ENCODE measurements at places on chromosomes 4 and X.
A peak's percentile ranks its signal among the peaks of the same experiment; 100 is the strongest.

DNA sequence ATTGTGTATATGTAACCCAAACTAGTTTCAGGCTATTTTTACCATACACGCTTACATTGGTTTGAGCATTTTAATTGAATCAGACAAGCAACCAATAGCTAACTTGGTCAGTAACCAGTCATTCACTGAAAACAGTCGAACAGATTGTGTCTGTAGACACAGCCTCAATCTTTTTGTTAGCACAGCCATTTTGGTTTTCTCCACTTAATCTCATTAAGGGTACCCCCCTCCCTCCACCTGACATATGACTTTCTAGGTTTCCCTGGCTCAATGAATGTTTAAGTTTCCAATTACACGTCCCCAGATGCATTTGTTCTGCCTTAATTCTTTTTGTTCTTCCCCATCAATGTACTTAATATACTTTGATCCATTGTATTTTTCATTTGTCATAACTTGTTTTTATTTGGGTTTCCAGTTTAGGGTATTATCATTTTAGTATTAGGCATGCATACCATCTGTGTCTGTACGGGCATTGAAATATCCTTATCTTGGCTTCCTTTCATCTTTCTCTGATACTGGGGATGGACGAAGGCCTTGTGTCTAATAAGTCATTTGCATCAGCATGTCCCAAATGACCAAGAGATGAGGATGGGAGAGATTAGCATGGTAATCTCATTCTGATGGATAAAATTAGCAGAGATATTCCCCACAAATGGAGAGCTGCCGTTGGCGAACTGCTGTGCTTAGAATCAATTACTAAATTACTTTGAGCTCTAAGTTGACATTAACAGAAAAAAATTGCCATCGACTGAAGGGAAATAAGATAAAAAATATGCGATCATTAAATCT is 35.9 kb upstream of the PHOX2B start:
- DNase-seq, result no peak

DNA sequence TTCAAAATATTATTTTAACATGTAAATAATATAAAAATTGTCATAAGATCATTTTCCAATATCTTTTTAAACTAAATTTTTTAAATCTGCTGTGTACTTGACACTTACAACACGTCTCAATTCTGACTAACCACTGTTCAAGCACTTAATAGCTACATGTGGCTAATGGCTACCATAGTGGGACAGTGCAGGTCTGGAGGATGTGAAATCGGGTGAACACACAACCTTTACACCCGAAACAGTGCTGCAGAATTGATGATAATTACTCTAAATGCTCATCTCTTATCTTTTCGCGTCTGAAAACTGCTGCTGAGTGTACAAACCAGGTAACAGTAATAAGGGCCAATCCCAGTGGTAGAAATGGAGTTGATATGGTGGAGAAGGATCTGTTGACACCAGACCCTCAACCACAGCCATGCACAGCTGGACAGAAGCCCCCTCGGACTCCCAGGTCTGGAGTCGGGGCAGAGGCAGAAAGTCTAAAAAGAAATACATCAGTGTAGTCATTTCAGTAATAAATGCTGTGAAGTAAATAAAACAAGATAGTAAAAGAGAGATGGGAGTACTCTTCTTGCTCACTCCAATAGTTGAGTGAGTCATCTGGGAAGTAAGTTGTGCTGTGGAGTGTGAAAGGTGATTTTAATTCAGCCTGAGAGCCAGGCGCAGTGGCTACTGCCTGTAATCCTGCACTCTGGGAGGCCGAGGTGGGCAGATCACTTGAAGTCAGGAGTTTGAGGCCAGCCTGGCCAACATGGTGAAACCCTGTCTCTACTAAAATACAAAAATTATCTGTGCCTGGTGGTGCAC is 150.0 kb downstream of the CBR4 start:
- no peak for DNase-seq

- no peak for DNase-seq
Measured at GRCh38 chr4:42371305-42372252, 25.7 kb upstream of the SHISA3 start.

GRCh38 chr4:52246827-52247226 is 195.7 kb downstream of the SPATA18 start:
- no peak for DNase-seq

DNA sequence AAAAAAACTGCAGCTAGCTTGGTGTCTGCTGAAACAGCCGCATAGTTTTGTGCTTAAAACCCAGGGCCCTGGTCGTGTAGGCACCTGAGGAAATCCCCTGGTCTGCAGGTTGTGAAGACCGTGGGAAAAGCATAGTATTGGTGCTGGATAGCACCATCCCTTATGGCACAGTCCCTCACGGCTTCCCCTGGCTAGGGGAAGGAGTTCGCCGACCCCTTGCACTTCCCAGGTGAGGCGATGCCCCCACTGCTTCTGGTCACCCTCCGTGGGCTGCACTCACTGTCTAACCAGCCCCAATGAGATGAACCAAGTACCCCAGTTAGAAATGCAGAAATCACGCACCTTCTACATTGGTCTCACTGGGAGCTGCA is 1105.1 kb downstream of the STPG2 start:
- no peak for DNase-seq

DNA sequence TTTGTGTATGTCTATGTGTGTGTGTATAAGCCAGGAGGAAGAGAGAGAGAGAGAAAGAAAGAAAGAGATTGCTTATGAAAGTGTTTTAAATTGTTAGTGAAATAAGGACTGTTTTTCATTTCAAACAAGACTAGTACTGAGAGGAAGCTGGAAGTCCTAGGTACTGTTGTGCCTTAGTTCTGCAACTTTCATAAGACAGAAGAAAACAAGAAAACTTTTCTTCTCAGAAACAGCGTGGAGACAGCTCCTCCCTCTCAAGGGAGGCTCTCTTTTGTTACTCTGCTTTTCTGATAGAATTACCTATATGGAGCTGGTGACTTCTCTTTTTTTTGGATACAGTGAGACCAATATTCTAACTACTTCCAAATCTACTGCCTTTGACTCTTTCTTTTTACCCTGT is 62.5 kb downstream of the BANK1 start:
- DNase-seq, result no peak

DNA sequence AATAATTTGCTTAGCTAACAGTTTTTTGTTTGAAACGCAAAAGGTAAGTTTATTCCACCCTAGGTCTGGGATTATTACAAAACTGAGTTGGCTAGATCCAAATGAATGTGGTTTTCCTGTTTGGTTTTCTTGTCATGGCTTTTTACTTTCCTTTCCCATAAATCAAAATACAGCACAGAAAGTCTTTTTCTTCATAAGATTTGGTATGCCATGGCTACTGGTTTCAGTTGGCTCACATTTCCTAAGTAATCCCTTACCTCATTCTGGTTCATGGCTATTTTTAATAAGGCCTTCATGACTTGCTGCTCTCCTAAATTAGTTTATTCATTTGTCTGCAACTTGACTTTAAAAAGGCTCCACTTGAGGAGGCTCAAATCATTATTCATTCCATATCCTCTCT is 12.9 kb upstream of the PAK3 start:
- no peak for DNase-seq

GRCh38 chr4:91340822-91341221 is 962.9 kb upstream of the GRID2 start:
- DNase-seq, result no peak

- no peak for DNase-seq
Measured at GRCh38 chr4:35325908-35326453, 918.3 kb downstream of the ARAP2 start.

DNA sequence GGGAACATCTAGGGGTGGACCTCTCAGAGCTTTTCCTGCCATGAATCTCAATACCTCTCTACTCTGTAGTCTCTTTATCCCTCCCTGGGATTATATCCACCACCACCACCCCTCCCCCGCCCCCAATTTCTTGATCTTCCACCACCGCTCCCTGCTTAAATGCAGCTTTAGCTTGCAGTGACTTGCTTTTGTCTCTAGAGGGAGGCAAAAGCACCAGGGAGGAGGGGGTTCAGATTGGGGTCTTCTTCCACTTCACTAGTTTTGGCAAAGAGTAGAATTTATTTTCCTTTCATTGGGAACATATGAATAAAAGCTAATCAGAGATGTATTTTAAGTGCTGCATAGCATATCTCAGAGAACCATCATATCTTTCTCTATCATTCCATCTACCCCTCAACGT is 5.5 kb downstream of the ARHGAP36 start:
- DNase-seq, result no peak

- DNase-seq, result no peak
Measured at GRCh38 chr4:32251126-32251525, 1531.0 kb downstream of the PCDH7 start.

DNA sequence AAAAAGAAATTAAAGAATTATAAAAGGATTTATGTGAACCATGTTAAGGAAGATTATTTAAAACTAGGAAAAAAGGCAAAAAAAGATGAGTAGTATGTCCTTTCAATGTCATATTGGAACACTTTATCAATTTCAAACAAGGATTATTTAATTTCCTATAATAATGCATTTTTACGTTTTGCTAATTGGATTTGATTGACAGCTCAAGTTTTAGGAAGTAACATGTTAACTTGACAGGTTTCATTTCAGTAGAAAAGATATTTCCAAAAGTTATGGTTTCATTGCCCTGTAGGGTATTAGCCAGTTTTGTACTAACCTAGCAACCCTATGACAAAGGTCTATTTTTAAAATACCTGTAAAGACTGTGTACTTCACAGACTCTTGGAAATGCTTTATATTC is 379.6 kb upstream of the ZFP42 start:
- DNase-seq, result no peak

DNA sequence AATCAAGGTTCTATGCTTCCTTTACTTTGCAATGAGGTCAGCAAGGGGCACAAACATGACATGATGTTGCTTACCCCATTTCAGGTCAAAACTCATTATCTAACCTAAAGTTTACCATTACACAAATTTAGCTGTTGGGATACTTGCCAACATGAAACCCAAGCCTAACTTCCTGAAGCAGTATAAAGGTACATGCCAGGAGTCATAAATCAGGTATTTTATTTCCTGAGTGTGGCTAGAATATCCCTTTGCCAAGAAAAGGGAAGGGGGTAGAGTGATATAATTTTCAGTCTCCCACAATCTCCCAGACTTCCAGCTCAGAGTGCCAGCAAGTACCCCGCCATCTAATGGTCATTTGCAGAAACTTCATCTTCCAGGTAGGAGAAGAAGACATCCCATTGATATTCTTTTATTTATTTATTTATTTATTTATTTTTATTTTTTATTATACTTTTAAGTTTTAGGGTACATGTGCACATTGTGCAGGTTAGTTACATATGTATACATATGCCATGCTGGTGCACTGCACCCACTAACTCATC is 136.6 kb downstream of the NEXMIF start:
- no peak for DNase-seq

GRCh38 chr4:25144870-25145481 is 15.3 kb downstream of the SEPSECS start:
- DNase-seq, result no peak

DNA sequence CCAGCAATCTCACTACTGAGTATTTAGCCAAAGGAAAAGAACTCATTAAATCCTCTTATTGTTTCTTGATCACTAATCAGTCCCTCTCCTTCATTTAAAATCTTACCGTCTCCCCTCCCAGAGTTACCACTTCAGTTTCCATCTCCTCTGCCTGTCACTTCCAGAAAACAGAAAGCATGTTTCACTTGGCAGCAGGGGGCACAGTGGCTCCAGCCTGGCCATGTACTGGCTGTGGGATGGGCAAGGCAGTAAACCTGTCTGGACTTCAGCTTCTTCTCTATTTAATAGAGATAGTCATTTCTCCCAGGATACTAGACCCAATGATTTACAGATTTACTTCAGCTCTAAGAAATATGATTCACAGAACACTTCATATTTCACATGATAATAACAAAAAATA is 63.2 kb downstream of the CD40LG start:
- peak; percentile 20 for DNase-seq

GRCh38 chr4:96874657-96875056 is 1034.8 kb downstream of the PDHA2 start:
- no peak for DNase-seq

GRCh38 chrX:15245896-15246295 is 24.0 kb downstream of the ASB9 start:
- DNase-seq, result no peak

DNA sequence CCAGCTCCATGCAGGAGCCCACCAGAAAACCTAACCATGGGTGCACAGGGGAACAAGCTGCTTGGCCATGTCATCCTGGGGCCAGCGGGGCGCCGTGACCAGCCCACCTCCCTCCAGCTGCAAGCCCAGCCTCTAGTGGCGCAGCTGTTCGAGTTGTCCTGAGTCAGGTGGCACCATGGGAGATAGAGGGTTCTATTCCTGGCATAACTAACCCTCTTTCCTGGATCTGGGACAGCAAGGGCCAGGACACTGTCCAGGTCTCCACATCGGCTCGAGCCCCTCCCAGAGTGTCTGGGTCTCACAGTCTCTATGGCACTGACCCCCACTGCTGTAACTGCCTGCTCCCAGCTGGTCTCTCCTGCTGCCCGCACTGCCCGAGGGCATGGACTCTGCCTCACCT is 16.7 kb downstream of the ABLIM2 start:
- no peak for DNase-seq

DNA sequence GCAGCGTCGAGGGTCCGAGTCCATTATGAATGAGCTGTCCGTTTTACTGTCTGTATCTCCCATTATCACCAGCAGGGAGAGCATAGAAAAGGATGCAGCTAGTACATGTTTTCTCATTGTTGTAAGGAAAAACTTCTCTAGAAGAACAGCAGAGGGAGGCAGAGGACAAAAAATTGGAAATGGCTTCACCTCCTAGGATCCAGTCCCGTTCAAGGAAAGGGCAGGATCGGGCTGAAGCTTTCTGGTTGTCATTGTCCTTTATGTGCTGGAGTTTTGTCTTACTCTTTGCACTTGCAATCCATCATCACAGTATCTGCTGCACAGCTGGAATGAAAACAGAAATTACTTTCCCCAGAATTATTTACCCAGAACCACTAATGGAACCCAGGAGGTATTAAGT is 14.7 kb downstream of the NDP start:
- no peak for DNase-seq

DNA sequence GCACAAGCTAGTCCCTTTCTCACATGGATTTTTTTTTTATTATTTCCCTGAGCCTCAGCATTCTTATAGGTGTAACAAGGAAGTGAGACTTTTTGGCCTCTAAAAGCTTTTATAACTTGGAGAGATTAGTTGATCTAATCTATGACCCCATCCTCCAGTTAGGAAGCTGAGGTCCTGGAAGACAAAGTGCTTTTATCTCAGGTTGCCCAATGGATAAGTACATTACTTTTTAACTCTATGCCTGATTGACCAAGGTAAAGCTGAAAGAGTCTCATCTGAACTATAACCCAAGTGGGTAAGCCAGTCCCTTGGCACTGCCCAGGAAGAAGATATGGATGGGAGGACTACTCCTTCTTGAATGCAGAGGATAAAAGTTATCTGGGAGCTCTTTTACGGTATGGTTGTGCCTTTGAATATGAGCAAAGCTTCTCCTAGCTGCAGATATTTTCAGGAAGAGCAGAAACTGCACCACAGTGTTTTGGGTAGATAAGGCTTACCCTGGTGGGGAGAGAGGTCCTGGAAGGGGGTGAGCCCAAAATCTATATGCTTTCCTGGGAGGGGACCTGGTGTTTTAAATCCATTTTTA is 40.2 kb downstream of the VSIG4 start:
- no peak for DNase-seq

DNA sequence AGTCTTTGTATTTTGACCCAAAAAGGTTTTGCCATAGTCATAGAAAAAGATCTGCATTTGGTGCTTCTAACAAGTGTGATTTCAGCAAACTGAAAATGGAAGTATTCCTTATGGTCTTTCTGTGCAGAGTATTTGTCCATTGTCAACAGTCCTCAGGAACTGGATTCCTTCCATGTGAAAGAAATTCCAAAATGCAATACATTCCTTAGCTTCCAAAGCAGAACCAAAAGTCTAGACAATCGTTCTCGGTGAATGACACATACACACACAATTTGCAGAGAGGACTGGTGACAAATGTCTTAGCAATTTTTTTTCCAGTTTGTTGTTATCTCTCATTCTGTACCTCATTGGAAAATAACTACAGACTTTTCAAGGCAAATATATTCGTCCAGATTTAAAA is 562.2 kb upstream of the SLIT2 start:
- no peak for DNase-seq

All from stimulated activated CD4-positive, alpha-beta T cell treated with anti-CD3 and anti-CD28 coated beads, Interleukin-4, amount 100 ng/mL, for 4 hours (primary cell).